Ovary (tissue), 10 donors: ENCODE measurements at places on chromosomes 5 and 9.

GRCh38 chr9:88184976-88185375 is 46.7 kb upstream of the SPATA31C2 start:
- DNase-seq, result no peak
- H3K27me3 ChIP-seq, result no peaks in the 10 kb centered on the region
- no peak overlapping the region for H3K27ac ChIP-seq
- H3K4me3 ChIP-seq, result no peak overlapping the region
- no peaks in the 10 kb centered on the region for H3K36me3 ChIP-seq
- H3K4me1 ChIP-seq, result peaks cover 12% of the 10 kb centered on the region

DNA sequence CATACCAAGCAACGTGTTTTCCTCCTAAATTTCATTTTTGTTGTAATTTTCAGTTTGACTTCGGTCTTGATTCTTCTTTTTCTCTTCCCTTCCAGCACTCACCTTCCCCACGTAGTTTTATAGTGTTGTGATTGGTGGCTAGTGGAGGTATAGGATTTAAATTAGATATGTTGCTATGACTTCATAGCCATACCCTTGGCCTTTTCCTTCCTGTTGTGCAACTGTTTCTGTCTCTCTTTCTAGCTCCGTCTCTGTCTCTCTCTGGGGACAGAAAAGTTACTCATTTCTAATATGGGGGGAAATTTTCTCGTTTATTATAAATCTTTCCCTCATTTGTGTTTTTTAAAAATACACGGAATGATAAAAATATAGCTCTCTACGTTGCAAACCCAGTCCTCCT is 20.6 kb upstream of the C5orf24 start:
- DNase-seq, result no peak
- H3K4me1 ChIP-seq, result no peaks in the 10 kb centered on the region
- no peaks in the 10 kb centered on the region for H3K27me3 ChIP-seq
- H3K27ac ChIP-seq, result no peak overlapping the region
- no peaks in the 10 kb centered on the region for H3K36me3 ChIP-seq

DNA sequence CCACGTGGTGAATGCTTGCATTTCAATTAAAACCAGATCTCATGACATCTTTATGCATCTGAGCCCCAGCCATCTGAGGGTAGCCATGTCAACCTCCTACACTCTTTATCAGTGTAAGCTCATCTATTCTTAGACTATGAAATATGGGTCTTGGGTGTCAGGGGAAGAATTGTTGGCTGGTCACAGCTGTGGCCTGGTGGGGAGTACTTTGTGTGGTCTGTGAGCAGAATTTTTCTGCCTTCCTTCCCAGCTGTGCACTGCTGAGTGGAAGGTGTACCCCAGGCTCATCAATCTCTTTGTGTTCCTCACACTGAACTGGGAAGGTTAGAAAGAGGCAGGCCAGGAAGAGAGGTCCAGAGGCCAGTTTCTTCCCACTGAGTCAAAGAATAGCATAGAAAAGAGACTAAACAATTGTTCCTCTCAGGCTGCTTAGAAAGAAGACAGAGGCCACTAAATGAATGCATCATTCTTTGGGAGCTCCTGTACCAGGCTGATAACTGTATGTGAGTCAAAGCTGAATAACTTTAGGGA is 202.7 kb upstream of the RGMB start:
- no peak overlapping the region for H3K4me3 ChIP-seq
- H3K4me1 ChIP-seq, result no peaks in the 10 kb centered on the region
- no peaks in the 10 kb centered on the region for H3K36me3 ChIP-seq
- DNase-seq, result no peak
- no peaks in the 10 kb centered on the region for H3K27me3 ChIP-seq
- H3K27ac ChIP-seq, result no peak overlapping the region

DNA sequence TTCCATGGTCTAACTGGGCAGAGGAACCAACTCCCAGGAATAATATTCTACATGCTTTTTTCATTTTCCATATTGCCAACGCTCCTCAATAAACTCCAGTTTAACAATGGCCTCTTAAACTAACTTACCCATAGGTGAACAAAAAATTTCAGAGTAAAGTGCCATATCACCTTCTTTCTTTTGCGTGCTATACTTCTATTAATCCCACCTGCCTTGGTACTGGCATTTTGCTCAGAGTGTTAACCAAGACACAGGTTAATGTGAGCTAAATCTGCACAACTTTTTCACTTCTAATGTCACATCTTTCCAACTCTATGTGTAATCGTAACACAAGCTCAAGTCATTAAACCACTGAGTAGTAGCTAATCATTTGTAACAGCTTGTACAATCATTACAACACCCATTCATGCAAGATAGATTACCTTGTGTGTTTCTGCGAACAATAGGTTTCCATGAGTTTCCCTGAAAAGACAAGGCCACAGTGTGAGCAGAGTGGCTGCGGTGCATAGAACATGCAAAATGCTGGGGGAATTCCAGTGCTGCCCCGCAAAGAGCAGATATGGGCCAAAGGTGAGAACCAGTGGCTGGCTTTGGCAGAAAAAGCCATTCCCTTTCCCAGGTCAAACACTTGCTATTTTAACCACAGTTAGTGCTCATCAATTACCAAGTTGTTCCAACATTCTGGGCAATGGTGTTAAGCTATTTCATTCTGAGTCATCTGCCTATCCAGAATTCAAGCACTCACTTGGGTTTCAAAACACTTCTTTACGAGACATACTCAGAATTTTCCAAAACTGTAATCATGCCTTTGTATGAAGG is 42.8 kb downstream of the TIMD4 start:
- H3K27me3 ChIP-seq, result no peaks in the 10 kb centered on the region
- H3K36me3 ChIP-seq, result no peaks in the 10 kb centered on the region
- no peak for DNase-seq
- no peaks in the 10 kb centered on the region for H3K4me1 ChIP-seq

GRCh38 chr5:104431002-104431620 is 868.5 kb upstream of the NUDT12 start:
- no peaks in the 10 kb centered on the region for H3K27me3 ChIP-seq
- no peaks in the 10 kb centered on the region for H3K36me3 ChIP-seq
- DNase-seq, result no peak
- H3K4me1 ChIP-seq, result no peaks in the 10 kb centered on the region
